Type B pancreatic cell (in vitro differentiated cells): ENCODE measurements at places on chromosomes 3 and 15.
A peak's percentile ranks its signal among the peaks of the same experiment; 100 is the strongest.

DNA sequence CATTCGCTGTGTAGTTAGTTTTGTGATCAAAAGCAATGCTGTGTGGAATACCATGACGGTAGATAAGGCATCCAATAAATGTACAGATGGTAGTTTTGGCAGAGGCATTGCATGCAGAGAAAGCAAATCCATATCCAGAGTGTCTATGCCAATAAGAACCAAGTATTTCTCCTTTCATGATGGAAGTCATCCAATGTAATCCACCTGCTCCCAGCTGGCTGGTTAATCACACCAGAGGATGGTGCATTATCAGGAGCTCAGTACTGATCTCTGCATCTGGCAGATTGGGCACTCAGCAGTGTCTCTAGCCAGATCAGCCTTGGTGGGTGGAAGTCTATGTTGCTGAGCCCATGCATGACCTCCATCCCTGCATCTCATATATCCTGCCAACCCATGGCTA is 677.7 kb upstream of the NECTIN3 start:
- H3K36me3 ChIP-seq: no peaks in the 10 kb centered on the region
- H3K27me3 ChIP-seq: no peaks in the 10 kb centered on the region
- H3K4me3 ChIP-seq: no peak overlapping the region
- DNase-seq: no peak
- H3K4me1 ChIP-seq: no peaks in the 10 kb centered on the region

GRCh38 chr3:103511891-103512290 is 1077.1 kb downstream of the ZPLD1 start:
- no peak overlapping the region for H3K27ac ChIP-seq
- no peak for DNase-seq
- no peaks in the 10 kb centered on the region for H3K27me3 ChIP-seq
- no peaks in the 10 kb centered on the region for H3K4me1 ChIP-seq
- no peak overlapping the region for H3K4me3 ChIP-seq
- no peaks in the 10 kb centered on the region for H3K36me3 ChIP-seq

DNA sequence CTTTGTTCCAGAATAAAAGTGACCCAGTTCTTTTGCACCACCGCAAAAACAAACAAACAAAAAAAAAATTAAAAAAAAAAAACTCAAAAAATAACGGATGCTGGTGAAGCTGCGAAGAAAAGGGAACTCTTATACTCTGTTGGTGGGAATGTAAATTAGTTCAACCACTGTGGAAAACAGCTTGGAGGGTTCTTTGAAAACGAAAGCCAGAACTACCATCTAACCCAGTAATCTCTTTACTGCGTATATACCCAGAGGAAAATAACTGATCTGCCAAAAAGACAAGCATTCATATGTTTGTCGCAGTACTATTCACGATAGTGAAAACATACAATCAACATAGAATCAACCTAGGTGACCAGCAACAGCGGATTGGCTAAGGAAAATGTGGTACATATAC is 298.9 kb upstream of the CBLB start:
- no peak overlapping the region for H3K4me3 ChIP-seq
- no peaks in the 10 kb centered on the region for H3K36me3 ChIP-seq
- no peaks in the 10 kb centered on the region for H3K4me1 ChIP-seq

GRCh38 chr3:112087746-112088145 is 1.6 kb downstream of the C3orf52 start:
- DNase-seq: no peak
- peak overlapping the region; percentile 91 for H3K4me3 ChIP-seq
- H3K27me3 ChIP-seq: peaks cover 13% of the 10 kb centered on the region
- peaks cover 55% of the 10 kb centered on the region for H3K4me1 ChIP-seq
- peak overlapping the region; percentile 87 for H3K27ac ChIP-seq
- H3K36me3 ChIP-seq: no peaks in the 10 kb centered on the region

DNA sequence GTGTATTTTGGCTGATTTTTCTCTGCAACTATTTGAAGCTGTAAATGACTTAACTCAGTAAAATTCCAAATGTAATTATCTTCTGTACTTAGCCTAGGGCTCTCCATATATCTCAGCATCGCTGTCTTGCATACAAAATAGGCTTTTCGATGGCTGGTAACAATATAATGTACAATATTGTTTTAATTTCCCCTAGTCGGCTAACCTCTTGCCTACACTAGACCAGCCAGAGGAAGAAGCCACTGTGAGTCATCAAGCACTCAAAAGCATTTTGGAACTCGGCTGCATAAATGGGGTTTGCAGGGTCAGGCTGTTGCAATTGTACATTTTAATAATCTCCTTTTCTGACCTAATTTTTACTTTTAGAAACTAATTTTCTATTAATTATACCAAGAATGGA is 583.8 kb downstream of the FOXP1 start:
- no peak overlapping the region for H3K27ac ChIP-seq
- H3K4me3 ChIP-seq: no peak overlapping the region
- peaks cover 44% of the 10 kb centered on the region for H3K36me3 ChIP-seq
- no peak for DNase-seq
- H3K4me1 ChIP-seq: peaks cover 19% of the 10 kb centered on the region
- H3K27me3 ChIP-seq: no peaks in the 10 kb centered on the region

- no peaks in the 10 kb centered on the region for H3K36me3 ChIP-seq
- no peak for DNase-seq
- no peaks in the 10 kb centered on the region for H3K27me3 ChIP-seq
- H3K4me3 ChIP-seq: no peak overlapping the region
- H3K27ac ChIP-seq: peak overlapping the region; percentile 92
Measured at GRCh38 chr3:193825617-193826016, 232.6 kb downstream of the OPA1 start.

DNA sequence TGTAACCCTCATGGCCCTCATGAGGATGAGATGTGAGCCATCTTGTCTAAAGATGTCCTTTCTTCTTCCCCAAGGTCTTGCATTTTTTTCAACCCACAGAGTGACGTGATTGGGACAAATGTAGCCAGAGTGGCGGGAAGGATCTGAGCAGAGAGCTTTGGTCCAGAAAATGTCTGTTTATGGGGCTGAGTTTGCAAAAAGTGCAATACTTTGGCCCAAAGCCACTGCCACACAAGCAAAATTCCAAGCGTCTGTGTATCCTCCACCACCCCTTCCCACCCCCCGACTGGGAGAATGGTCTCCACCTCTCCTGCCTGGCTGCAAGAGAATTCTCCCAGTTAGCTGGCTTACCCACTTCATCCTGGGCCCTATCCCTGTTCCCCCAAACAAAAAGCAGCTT is 246.9 kb upstream of the LRIG1 start:
- no peaks in the 10 kb centered on the region for H3K36me3 ChIP-seq
- peaks cover 5% of the 10 kb centered on the region for H3K4me1 ChIP-seq
- no peak for DNase-seq
- H3K27ac ChIP-seq: no peak overlapping the region

DNA sequence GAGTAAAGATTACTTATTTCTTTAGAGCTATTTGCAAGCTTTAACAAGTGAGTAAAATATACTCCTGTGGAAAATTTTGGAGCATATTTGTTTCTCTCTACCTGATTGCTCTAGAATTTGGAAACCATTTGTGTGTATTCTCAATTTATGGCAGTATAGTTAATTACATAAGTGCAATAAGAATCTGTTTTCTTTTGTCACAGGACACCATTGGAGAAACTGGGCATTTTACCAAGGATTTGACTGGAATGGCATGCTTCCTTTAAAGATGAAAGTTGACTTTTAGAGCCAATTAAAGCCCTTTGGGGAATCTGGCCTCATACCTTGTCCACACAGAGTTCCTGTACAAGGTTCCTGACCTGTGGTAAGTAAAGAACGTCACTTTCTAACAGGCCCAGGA is 38.4 kb downstream of the PAQR5 start:
- DNase-seq: no peak
- no peaks in the 10 kb centered on the region for H3K4me1 ChIP-seq
- H3K36me3 ChIP-seq: peaks cover 7% of the 10 kb centered on the region
- no peak overlapping the region for H3K4me3 ChIP-seq

DNA sequence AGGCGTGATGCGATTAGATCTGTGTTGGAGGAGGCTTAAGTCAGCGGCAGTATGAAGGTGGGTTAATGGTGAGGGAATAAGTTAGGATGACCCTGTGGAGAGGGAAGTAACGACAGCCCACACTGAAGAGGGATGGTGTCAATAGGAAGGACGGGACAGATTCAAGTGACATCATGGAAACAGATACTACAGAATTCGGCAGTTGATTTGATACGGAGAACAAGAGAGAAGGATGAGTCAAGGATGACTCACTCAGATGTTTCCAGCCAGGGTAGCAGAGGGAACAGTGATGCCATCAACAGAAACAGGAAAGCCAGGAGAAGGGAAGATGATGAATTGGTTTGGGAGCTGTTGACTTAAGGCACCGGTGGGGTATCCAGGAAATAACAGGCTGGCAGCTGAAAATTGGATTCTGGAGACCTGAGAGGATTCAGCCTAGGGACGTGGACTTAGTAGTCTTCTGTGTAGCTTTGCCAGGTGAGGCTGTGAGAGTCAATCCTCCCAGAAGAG is 38.0 kb downstream of the SHC4 start:
- no peak overlapping the region for H3K27ac ChIP-seq
- H3K4me1 ChIP-seq: peaks cover 7% of the 10 kb centered on the region
- H3K4me3 ChIP-seq: no peak overlapping the region
- no peaks in the 10 kb centered on the region for H3K36me3 ChIP-seq
- no peaks in the 10 kb centered on the region for H3K27me3 ChIP-seq
- DNase-seq: no peak

- H3K4me3 ChIP-seq: no peak overlapping the region
- no peak overlapping the region for H3K27ac ChIP-seq
- peaks cover 5% of the 10 kb centered on the region for H3K4me1 ChIP-seq
- no peaks in the 10 kb centered on the region for H3K27me3 ChIP-seq
- DNase-seq: no peak
Measured at GRCh38 chr3:191066669-191067068, 132.4 kb upstream of the OSTN start.
